Substantia nigra (tissue), 51 donors: ENCODE measurements at places on chromosomes 4 and X.

DNA sequence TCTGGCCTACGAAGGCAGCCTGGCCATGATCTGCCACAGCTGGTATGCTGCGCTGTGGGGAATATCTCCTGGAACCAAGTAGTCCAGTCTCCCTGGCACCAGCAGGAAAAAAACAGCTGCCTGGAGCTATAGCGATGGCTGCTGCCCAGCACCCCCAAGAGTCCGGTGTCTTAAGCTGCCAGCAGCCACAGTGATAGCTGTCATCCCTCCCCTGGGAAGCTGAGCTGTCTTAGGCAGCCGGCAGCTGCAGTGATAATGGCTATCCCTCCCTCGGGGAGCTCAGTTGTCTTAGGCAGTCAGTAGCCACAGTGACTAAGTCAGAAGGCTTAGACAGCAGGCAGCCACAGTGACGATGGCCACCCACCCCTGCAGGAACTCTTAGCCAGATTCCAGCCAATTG is 205.1 kb downstream of the STPG2 start:
- DNase-seq: no peak

GRCh38 chr4:87042221-87042620 is 107.4 kb downstream of the AFF1 start:
- no peak for DNase-seq

- no peak for DNase-seq
Measured at GRCh38 chr4:95085124-95085833, 327.5 kb downstream of the BMPR1B start.

GRCh38 chr4:7132249-7132648 is 60.1 kb upstream of the SORCS2 start:
- DNase-seq: no peak

GRCh38 chrX:27903960-27904359 is 77.3 kb downstream of the DCAF8L1 start:
- no peak for DNase-seq

GRCh38 chrX:106484233-106484632 is 127.5 kb upstream of the RADX start:
- no peak for DNase-seq

- DNase-seq: no peak
Measured at GRCh38 chr4:55103224-55103623, 22.2 kb downstream of the KDR start.
